ENCODE measurements at places on chromosomes 6 and 20. TPM values are rescaled to one million over a fixed set of nuclear protein-coding genes. Genes with fewer than 3 reads are reported as not detected.

The XKR7 gene
- not detected for total RNA-seq

The PPP1R3G gene
- total RNA-seq = 2.6 TPM

The SAMD5 gene
- total RNA-seq = 0.39 TPM

The MOXD1 gene
- 1.5 TPM for total RNA-seq

The MAP3K5 gene
- 2.1 TPM for total RNA-seq

The EDN1 gene
- 37.5 TPM for total RNA-seq

The PDE7B gene
- 0.61 TPM for total RNA-seq

The PRDM1 gene
- 5.5 TPM for total RNA-seq

The TCP11 gene
- not detected for total RNA-seq

The CTCFL gene
- total RNA-seq = 0.02 TPM

The PRRT1 gene
- 0.58 TPM for total RNA-seq

The ALDH8A1 gene
- 0.17 TPM for total RNA-seq

The MTG2 gene
- total RNA-seq = 40.7 TPM

The PSMB9 gene
- total RNA-seq = 14.0 TPM

The PLTP gene
- 1.6 TPM for total RNA-seq

The RIPPLY2 gene
- 0.49 TPM for total RNA-seq

The KCNB1 gene
- 3.0 TPM for total RNA-seq

The SPDEF gene
- 1.7 TPM for total RNA-seq

The BPIFA1 gene
- total RNA-seq = not detected

The RGS17 gene
- 5.8 TPM for total RNA-seq

The ZNF311 gene
- total RNA-seq = 0.12 TPM

The TMEM244 gene
- not detected for total RNA-seq

The MYB gene
- 0.64 TPM for total RNA-seq

The MYBL2 gene
- 77.2 TPM for total RNA-seq

The EBF4 gene
- 3.2 TPM for total RNA-seq

The OR2J3 gene
- total RNA-seq = not detected

The ULBP2 gene
- 4.6 TPM for total RNA-seq

The TMEM14A gene
- 40.0 TPM for total RNA-seq

The ENPP1 gene
- 1.0 TPM for total RNA-seq

The SOBP gene
- 0.60 TPM for total RNA-seq

The ZC2HC1B gene
- total RNA-seq = not detected

The VIP gene
- total RNA-seq = not detected

The GMDS gene
- total RNA-seq = 8.4 TPM

The ADGB gene
- not detected for total RNA-seq

The BAK1 gene
- total RNA-seq = 46.0 TPM

The TRIM31 gene
- 0.72 TPM for total RNA-seq

The SYTL3 gene
- total RNA-seq = 1.5 TPM

The GABRR2 gene
- total RNA-seq = 0.03 TPM

The MAP3K7 gene
- total RNA-seq = 13.1 TPM

The PROKR2 gene
- total RNA-seq = not detected

The PEX7 gene
- total RNA-seq = 5.1 TPM

The SLC17A9 gene
- total RNA-seq = 0.03 TPM

The NRSN1 gene
- total RNA-seq = not detected

The ELOVL4 gene
- total RNA-seq = 1.7 TPM
